ENCODE measurements at places on chromosomes 6 and 20.

DNA sequence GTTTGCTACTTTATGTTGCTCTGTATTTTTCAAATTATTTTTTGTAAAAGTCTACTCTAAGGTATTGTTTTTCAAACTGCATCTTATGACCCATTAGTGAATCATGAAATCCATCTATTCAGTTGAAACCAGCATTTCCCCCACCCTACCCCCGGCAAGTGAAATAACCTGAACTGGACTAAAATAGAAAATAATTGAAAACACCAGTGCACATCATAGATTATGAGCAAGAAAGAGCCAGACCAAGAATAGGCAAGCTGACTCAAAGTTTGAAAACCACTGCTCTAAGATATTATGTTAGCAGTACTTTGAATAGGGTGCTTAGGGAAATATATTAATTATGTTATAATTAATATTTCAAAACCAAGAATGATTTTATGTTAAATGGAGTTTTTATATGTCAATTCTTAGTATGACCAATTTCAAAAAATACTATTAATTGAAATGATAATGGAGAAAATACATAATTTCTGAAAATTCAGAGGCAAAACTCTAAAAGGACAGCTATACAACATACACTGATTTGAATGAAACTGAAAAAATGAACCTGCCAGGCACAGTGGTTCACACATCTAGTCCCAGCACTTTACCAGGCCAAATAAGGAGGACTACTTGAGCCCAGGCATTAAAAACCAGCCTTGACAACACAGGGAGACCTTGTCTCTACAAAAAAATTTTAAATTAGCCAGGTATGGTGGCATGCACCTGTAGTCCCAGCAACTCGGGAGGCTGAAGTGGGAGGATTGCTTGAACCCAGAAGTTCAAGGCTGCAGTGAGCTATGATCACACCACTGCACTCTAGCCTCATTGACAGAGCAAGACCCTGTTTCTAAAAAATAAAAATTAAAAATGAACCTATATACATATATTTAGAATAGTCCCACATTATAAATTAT is 112.0 kb downstream of the CDK19 start:
- no peak for DNase-seq

- DNase-seq: no peak
These were observed 28.5 kb upstream of the ENPP1 start for GRCh38 chr6:131779304-131779703.

DNA sequence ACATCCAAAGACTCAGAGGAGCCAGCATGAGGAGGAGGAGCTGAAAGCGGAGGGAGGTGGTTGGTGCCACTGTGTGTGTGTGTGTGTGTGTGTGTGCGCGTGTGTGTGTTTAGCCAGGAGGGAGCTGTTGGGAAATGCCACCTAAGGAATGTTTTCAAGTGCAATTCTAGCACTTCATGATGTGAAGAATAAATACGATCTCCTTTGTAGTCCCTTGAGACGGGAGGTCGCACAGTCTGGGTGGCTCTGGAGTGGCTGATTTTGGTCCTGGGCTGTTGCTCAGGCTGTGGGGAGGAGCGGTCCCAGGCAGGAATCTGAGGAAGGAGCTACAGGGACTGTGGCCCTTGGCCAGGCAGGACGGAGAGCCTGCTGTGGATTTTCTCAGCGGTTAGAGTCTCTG is 93.7 kb downstream of the PPP1R14C start:
- no peak for DNase-seq

- no peak for DNase-seq
These were observed 3.5 kb upstream of the TFAP2A start for GRCh38 chr6:10418361-10418861.

GRCh38 chr20:45905505-45906079 is 6.4 kb downstream of the PLTP start:
- DNase-seq: no peak

DNA sequence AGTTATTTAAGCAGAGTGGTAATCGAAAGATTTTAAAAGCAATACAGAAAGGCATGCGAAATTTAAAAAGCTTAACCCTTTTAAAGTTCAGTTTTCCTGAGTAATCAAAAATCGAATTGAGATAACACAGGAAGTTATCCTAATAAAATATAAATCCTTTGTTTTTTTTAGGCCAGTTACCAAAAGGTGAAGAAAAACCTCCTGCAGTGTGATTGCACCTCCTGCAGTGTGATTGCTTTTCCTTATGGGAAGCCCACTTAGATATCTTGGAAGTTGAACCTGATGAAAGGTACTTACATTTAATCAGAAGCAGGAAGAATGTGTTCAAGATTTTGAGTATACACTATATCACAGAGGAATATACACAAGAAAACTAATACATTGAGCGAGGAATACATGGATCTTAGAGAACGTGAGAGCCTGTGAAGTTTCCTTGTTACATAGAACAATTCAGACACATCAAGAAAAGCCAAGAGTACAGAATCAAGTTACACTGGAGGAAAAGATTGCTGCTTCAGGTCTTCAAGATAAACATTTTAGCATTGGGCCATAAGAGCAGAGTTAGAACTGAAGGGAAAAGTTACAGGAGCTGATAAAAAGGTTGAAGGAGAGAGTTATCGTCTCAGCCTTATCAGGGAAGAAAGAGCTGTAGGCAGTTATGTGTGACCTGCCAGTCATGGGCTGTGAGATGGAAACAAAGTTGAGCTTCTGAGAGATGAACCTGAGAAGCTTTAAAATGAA is 7.7 kb upstream of the TMEM181 start:
- no peak for DNase-seq

All from stimulated activated CD4-positive, alpha-beta T cell treated with anti-CD3 and anti-CD28 coated beads, Interleukin-1b, Interleukin-23, amount 100 ng/mL, for 1 hour (primary cell).